Stimulated activated CD8-positive, alpha-beta memory T cell treated with anti-CD3 and anti-CD28 coated beads, Interleukin-7, amount 100 ng/mL, for 24 hours (primary cell): ENCODE measurements at places on chromosomes 12 and 14.

DNA sequence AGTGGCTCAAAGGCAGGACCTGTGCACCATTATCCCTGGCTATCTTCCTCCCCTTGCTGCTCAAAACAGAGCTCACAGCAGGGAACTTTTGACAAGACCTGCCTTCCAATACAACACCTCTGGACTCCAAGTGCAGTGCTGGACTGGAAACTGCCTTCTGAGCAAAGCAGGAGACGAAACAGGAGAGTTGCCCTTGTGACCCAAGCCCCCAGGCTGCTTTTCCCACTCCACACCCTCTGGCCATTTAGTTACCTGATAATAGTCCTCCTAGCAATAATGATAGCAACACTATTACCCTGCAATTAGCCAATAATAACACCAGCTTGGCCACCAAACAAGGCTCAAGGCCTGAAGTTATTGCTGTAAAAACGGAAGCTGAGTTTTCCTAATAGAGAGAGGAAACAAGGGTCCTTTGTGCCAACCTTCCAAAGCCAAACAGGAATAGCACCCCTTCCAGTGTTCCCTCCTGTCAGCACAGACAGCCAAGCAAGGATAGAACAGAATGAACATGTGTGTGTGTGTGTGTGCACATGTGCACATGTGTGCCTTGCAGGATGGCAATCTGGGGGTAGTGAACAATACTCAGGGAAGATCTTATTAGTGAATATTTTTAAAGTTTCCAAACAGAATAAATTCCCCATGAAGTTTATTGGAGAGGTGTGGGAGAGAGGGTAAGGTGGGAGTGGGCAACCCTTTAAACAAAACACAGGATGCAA lies 9.2 kb upstream of the KRT73 start:
- no peak for DNase-seq

DNA sequence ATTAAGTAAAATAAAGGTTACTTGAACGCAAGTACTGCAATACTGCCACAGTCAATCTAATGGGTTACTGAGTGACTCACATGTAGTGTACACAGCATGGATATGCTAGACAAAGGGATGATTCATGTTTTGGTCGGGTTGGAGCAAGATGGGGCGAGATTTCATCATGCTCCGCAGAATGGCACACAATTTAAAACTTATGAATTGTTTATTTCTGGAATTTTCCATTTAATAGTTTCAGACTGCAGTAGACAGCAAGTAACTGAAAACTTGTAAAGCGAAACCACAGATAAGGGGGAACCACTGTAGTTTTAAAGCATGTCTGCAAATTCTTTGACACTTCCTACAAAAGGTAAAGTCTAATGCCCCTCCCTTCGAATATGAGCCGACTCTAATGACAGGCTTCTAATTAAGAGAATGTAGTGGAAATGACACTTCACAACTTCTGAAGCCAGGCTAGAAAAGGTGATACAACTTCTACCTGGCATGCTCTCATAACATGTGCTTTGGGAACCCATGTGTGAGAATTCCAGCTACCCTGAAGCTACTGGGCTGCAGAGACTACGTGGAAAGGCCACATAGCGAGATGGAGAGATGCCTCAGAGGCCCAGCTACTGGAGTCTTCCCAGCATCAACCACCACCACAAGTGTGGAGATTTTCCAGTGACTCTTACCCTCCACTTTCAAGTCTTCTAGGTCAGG lies 13.9 kb upstream of the TCP11L2 start:
- DNase-seq = no peak

DNA sequence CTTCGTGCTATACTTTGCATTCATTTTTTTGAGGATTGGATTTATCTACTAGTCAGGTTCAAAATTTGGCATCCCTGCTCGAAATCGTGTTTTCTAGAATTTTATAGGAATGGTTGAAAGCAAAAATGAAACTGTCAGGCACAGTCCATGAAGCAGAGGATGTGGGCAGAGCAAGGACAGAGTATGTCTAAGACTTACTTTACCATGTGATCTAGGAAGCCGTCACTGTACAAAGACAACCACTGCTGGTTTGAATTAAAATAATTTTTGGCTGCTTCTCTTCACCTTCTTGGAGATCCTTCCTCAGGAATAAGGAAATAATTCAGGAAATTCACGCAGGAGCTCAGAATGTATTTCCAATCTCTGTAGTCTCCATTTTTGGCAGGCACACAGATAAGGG lies 31.6 kb upstream of the SGPP1 start:
- no peak for DNase-seq

- no peak for DNase-seq
Observed at GRCh38 chr14:100734031-100734990, 7.6 kb downstream of the DLK1 start.

DNA sequence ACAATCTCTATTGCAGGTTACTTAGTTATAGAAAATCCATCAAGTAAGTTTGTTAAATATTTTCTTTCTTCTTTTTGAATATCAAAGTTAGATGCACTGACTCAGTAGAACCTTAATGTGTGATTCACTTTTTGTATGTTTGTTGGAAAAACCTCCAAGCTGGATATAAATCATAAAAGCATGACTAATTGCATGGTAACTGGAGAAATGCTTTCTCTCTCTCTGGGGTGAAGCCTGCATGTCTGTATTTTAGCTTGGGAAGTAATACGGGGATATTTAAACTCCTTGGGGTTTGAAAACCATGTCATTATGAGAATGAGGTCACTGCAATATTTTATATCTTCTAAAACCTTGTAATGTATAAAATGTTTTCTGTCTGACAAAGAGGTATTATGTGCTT lies 58.6 kb upstream of the MYF6 start:
- DNase-seq = no peak

DNA sequence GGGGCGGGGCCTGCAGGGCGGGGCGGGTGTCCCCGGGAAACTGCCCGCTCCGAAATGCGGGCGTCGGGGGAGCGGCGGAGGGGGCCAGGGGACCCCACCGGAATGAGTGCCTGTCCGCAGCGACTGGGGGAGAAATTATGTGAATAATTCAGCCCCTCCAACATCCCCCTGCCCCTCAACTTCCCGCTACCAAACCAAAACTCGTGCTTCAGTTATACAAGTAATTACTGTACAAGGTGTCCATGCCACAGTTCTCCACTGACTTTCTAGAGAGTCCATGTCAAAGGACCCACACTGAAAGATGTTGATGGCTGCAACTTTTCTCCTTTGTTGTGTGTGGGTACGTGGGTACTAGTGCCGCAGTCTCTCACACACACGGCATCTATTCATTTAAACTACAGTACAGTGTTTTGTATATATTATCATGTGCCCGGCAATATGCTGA lies 414 bp upstream of the CDK17 start:
- DNase-seq = no peak

GRCh38 chr12:64528616-64529015 lies 76.7 kb downstream of the TBK1 start:
- no peak for DNase-seq
